ENCODE measurements at places on chromosomes 6 and 20.

- no peak for DNase-seq
Observed at GRCh38 chr6:4664117-4664626, 112.0 kb upstream of the CDYL start.

GRCh38 chr6:118319894-118320649, 228.0 kb upstream of the PLN start:
- no peak for DNase-seq

DNA sequence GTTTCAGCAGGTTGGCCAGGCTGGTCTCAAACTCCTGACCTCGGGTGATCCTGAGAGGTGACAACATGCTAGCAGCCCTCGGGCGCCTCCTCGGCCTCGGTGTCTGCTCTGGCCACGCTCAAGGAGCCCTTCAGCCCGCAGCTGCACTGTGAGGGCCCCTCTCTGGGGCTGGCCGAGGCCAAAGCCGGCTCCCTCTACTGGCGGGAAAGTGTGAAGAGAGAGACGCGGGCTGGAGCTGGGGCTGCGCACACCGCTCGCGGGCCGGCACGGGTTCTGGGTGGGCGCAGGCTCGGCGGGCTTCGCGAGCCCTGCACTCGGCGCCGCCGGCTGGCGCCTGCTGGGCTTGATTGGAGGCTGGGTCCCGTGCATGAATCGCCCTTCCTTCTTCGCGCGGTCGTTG, 80.8 kb upstream of the RBM24 start:
- no peak for DNase-seq

DNA sequence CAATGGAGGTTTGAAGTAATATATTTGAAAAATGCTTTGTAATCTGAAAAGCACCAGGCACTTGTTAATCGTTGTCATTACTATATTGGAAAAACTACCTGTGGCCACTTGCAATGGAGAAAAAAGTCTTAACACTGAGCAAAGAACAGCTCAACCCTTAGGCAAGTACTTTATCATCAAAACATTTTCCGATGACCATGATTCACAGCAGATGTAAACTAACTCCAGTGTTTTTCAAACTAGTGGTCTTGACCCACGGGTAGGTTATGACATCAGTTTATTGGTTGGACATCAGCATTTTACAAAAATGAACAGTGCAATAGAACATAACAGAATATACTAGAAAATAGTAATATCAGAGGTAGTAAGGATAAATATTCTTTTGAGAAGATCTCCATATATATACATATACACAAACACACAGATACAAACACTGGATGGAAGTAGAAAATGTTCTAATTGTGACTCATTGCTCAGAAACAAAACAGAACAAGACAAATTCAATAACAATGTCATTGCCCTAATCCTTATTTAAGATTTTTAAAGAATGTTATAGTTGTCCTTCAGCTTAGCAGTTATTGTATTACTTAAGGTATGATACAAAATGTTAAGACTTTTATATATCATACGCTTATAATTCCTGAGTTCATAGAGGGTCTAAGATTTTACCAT, 123.0 kb downstream of the PLCB1 start:
- DNase-seq, result no peak

GRCh38 chr6:158684745-158685324, 35.0 kb downstream of the SYTL3 start:
- DNase-seq, result no peak

GRCh38 chr6:15421945-15422733, 176.3 kb downstream of the JARID2 start:
- DNase-seq, result no peak

- no peak for DNase-seq
Observed at GRCh38 chr6:84284428-84285049, 57.1 kb upstream of the CEP162 start.

DNA sequence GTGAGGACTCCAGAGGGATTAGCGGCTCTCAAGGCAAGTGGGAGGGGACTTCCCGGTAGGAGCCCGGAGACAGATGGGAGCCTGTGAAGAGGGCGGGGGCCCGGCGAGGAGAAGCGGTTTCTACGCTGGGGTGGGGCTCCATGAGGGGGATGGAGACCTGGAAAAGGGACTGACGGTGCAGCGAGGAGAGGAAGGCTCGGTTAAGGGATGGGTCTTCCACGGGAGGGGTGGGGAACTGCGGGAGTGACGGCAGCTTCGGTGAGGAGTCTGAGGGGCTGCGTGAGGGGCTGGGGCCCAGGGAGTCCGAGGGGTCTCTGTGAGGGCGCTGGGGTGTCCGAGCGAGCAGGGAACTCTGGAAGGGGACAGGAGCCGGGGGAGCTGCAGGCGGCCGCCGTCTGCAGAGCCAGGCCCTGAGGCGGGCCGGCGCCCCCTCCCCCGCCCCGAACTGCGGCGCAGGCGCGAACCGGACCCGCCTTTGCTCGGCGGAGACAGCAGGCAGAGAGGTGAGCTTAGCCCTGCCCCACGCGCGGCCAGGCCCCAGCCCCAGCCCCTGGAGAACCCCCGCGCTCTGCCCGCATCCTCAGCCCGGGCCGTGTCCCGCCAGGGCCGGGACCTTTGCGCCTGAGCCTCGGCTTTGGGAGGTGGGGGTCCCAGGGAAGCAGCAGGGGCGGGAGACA, at the start of gene NRSN2:
TSS of gene NRSN2 (plus strand) at position 472 of the 677 bp plus-strand sequence. CDS start 2,533 bp downstream, outside the sequence.
- DNase-seq, result no peak

- no peak for DNase-seq
Observed at GRCh38 chr20:33139467-33139866, 28.5 kb upstream of the BPIFA2 start.
